Spinal cord (tissue), 10 donors: ENCODE measurements at places on chromosomes 12 and 14. TPM values are rescaled to one million over a fixed set of nuclear protein-coding genes. Genes with fewer than 3 reads are reported as not detected.

SLC15A5 gene
- total RNA-seq: 0.10 TPM

SLC5A8 gene
- total RNA-seq: 1.1 TPM

HRK gene
- total RNA-seq: 2.5 TPM

LMNTD1 gene
- 3.0 TPM for total RNA-seq

DEPDC4 gene
- total RNA-seq: 2.0 TPM

GRCh38 chr12:6635375-6635855, 344 bp downstream of the LPAR5 start:
- peaks cover 2% of the 10 kb centered on the region for H3K36me3 ChIP-seq
- no peak overlapping the region for H3K27ac ChIP-seq
- H3K27me3 ChIP-seq: no peaks in the 10 kb centered on the region
- no peak overlapping the region for H3K4me3 ChIP-seq
- H3K4me1 ChIP-seq: peaks cover 8% of the 10 kb centered on the region

DNA sequence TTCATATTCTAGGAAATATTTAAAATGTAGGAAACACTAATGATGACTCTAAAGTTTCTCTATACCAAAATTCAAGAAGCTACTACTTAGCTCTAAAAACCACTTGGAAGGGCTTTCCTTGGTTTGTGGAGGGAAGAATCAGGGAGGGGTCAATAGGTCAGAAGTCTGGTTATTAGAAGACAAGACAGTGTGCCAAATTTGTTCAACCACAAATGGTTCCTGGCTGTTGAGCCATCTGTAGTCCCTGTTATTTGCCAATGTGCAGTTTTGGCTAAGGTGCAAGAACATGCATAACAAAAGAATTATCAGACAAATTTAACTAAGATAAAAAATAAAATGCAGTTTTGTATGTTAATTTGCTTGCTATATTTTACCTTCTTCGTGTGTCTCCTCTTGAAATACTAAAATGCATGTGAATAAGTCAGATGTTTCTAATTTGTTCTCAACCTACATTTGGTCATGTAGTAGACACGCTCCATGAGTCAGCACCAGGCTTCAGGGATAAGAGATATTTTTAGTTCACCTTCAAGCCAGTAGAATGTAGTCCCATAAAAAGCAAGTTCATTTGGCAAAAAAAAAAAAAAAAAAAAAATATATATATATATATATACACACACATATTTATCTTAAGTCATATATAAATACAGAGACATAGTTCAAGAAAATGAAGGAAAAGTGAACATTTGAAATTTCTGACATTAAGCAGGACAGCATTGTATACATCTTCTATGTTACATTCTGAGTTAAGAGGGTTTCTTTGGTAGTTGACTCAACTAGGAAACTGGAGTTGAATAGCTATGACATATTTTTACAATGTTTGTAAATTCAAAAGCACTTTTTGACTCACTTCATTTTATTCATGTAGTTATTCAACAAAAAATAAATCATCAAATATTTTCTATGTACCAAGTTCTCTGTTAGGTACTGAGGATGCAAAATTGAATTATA, 123.3 kb downstream of the KCNC2 start:
- H3K4me1 ChIP-seq: no peaks in the 10 kb centered on the region
- no peaks in the 10 kb centered on the region for H3K36me3 ChIP-seq
- no peak for DNase-seq
- no peak overlapping the region for H3K4me3 ChIP-seq
- no peak overlapping the region for H3K27ac ChIP-seq
- no peaks in the 10 kb centered on the region for H3K27me3 ChIP-seq

GRCh38 chr12:95323212-95323611, 105.6 kb downstream of the VEZT start:
- no peaks in the 10 kb centered on the region for H3K36me3 ChIP-seq
- no peak overlapping the region for H3K27ac ChIP-seq
- H3K27me3 ChIP-seq: no peaks in the 10 kb centered on the region
- H3K4me1 ChIP-seq: no peaks in the 10 kb centered on the region

GRCh38 chr14:102900631-102901571, 21.6 kb upstream of the AMN start:
- H3K27ac ChIP-seq: no peak overlapping the region
- H3K4me1 ChIP-seq: peaks cover 3% of the 10 kb centered on the region
- H3K27me3 ChIP-seq: no peaks in the 10 kb centered on the region
- no peak for DNase-seq

DNA sequence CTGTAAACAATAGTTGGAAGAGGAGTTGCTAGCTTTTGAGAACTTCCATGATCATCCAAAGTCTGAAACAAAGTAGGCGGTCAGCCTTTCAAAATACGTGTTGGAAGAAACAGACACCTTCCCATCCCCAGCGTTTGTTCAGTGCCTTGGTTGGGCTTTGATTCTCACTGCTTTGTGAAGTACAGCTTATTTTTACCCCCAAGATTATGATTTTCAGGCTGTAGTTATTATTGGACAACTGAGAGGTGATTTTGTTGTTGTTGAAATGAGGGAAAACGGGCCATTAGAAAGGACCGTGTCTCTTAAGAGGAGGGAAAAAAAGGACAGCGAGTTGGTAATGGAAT, 921 bp upstream of the CEP83 start:
- H3K36me3 ChIP-seq: no peaks in the 10 kb centered on the region
- H3K27ac ChIP-seq: peak overlapping the region; percentile 97
- DNase-seq: no peak
- H3K27me3 ChIP-seq: no peaks in the 10 kb centered on the region

DNA sequence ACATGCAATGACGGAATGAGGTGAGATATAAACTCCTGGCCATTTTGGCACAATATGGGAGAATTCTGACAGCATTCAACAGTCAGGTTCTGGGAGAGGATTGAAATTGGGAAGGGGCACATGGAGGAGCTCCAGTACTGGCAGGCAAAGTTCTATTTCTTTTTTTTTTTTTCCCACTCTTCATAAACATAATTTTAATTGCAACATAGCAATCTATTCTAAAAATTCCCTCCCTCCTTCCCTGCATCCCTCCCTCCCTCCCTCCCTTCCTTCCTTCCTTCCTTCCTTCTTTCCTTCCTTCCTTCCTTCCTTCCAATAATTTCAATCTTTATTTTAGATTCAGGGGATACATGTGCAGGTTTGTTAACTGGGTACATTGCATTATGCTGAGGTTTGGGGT, 93.2 kb downstream of the PTCSC3 start:
- H3K4me3 ChIP-seq: no peak overlapping the region
- no peak overlapping the region for H3K27ac ChIP-seq
- no peak for DNase-seq
- no peaks in the 10 kb centered on the region for H3K36me3 ChIP-seq
- no peaks in the 10 kb centered on the region for H3K4me1 ChIP-seq

DNA sequence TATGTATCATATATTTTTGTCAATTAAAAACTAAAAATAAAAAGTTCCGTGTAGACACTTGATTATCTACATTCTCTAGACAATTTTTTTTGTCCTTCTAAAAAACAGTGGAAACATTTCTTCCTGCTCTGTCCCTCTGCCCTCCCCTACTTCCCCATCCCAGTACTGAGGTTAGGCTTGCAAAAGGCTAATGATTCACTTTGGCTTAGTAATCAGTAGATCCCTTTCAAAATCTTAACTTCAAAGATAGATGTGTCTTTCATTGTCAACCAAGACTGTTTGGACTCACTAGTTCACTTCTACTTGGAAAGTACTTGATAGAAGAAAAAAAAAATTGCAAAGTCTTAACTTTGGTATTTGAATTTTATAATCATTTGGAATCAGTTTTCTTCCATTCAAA, 3.8 kb downstream of the SETD3 start:
- no peak overlapping the region for H3K4me3 ChIP-seq
- H3K27ac ChIP-seq: no peak overlapping the region
- H3K27me3 ChIP-seq: no peaks in the 10 kb centered on the region
- H3K36me3 ChIP-seq: no peaks in the 10 kb centered on the region
- no peak for DNase-seq
- H3K4me1 ChIP-seq: peaks cover 11% of the 10 kb centered on the region

DNA sequence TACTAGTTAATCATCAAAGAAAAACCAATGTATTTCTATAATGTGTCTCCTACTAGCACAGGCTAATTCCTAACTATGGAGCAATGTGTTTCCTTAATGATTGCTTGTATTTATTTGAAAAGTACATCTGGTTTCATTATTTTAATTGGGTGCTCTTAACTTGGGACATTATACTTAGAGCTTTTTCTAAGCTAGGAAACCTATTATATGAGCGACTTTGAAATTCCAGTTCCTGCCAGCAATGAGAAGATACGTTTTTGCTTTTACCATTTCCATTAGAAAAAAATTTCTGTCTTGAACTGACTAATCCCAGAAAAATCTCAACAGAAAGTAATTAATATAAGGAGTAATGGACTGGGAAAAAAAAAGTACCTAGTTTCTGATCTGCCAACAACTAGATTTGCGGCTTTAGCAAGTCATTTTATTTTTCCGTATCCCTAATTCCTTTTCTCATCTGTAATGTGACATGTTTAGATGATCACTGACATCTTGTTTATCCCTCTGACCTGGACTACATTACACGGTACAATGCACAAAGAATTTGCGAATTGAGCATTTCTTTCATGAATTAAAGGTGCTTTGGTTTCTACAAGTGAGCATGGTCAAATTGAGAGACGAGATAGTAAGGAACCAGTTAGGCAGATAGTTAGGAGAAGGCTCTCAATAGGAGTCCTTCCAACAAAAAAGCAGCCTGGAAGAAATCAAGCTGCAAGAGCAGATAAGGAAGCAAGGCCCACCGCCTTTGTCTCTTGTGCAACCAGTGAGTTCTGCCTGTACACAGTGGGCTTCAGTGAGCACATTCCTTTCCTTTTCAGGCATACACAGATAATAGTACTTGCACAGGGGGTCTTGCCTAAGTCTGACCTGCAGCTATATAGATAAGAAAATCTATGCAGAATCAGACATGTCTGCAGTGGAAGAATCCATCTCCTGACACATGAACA, 1765.0 kb upstream of the FLRT2 start:
- DNase-seq: no peak
- H3K27ac ChIP-seq: no peak overlapping the region
- no peaks in the 10 kb centered on the region for H3K4me1 ChIP-seq
- no peak overlapping the region for H3K4me3 ChIP-seq

DNA sequence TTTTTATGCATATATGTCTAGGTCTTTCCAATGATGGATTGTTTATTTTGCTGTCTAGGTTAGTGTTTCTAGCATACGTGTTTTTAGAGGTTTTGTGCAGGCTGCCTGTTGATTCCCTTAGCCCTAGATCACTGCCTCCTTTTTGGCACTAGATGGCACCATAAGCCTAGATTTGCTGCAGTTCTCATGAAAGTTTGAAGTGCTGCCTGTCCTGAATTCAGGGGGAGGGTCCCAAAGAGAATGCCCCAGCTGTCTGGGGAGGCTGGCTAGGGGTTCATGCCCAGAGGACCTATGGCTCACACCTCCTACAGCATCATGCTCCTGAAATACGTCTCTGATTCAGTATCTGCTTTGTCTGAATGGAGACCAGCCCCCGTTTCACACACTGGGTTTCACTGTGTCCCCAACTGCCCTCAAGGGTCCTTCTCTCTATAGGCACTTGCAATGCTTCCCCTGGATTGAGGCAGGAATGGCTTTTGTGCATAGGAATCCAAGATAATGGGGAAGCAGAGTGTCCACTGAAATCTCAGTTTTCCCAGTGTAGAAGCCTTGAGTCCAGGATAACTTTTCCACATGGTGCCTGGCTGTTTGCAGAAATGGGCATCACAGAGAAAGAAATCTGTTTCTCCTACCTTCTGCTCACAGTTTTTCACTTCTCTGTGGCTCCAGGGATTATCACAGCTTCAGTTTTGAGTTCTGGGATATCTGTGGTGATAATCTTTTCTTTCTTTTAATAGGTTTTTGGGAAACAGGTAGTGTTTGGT, 14.2 kb upstream of the TXNRD1 start:
- H3K4me3 ChIP-seq: no peak overlapping the region
- H3K36me3 ChIP-seq: no peaks in the 10 kb centered on the region
- DNase-seq: peak; percentile 81
- H3K4me1 ChIP-seq: peaks cover 5% of the 10 kb centered on the region
- no peaks in the 10 kb centered on the region for H3K27me3 ChIP-seq
